ENCODE measurements at places on chromosomes 13 and 19.

DNA sequence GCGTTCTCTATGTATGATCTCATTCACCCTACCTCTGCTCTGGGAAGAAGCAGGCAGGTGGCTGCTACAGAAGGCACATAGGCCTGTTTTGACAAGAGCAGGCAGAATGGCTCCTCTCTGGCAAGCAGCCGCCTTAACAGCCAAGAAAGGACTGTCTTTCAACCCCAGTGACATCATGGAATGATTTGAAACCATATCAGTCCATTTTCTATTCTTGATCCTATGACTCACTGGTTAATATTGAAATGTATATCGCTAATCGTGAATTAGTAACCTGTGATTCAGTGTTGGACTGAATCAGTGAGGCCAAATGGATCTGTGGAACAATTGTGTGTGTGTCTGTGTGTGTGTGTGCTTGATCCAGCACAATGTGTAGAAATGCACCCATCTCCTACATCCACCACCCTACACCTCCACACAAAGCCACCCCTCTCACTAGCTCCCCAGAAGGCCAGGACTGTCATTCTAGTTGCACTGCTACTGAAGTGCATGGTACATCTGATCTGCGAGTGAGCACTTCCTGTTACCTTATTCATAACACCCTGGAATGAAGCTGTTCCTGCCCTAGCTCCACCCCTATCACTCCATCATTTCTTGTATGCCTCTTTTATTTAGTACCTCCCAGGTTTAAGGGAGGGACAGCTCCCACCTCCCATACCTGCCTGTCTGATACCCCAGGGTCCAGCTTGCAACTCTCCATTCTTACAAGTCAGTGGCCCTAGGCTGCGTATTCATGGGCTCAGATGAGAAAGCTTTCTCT is 460.0 kb downstream of the FOXO1 start:
- DNase-seq, result no peak

DNA sequence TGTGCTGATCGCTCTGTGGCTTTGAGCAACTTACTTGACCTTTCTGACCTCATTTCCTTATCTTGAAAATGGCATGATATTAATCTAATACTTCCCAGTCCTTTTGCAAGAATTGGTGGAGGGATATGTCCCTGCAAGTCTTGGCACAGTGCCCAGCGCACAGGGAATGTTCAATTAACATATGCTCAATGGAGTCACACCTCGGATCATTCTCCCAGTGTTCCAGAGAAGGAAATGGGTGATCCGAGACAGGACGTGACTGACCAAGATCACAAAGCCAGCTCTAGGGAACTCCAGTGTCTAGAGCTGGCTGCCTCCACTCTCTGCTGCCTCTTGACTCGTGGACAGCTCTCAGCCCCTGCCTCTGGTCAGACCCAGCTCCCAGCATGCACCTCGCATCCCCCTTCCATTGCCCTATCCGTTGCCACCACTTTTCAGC is 3.6 kb downstream of the CDC42EP5 start:
- no peak for DNase-seq

- no peak for DNase-seq
Observed at GRCh38 chr13:28597641-28598040, 61.3 kb upstream of the POMP start.

GRCh38 chr19:49359851-49360820 is 2.1 kb downstream of the TEAD2 start:
- no peak for DNase-seq

DNA sequence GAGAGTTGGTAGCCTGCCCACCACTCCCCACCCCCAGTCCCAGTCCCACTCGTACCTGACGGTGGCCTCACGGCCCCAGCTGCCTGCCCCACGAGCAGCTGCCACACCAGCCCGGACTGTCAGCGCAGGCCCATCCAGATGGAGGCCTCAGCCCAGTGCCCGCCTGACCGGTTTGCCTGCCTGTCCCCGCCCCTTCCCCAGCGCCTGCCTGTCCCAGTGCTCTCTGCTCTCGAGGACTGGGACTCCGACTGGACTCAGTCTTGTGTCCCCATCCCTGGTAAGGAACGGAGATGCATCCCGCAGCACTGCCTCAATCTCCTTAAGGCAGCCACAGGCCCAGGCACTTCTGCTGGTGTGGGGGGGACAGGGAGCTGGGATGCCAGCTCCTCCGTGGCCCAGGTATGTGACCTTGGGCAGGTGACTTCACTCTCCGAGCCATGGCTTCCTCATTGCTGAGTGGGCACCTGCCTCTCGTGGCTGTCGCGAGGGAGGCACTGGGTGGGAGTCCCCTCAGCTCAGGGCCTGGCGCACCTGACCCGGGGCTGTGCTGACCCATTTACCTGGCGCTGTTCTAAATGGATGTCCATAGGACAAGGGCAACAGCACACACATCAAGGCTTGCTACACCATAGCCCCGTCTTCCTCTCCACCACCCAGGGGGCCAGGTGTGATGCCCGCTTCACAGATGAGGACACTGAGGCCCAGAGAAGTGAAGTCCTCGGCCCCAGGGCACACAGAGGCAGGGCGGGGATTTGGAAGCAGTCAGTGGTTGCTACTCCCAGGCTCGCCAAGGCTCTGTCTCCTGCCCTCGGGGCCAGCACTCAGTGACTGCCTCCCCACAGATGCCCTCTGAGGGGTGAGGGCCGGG is at the start of gene NKPD1:
Gene NKPD1 (minus strand): TSS at position 113 of the 868 bp plus-strand sequence. CDS start 832 bp downstream, outside the sequence.
- no peak for DNase-seq

GRCh38 chr19:41175801-41176777 is 16.9 kb upstream of the CYP2S1 start:
- DNase-seq, result no peak

GRCh38 chr19:37593996-37594303 is 642 bp downstream of the ZNF571 start:
- no peak for DNase-seq

DNA sequence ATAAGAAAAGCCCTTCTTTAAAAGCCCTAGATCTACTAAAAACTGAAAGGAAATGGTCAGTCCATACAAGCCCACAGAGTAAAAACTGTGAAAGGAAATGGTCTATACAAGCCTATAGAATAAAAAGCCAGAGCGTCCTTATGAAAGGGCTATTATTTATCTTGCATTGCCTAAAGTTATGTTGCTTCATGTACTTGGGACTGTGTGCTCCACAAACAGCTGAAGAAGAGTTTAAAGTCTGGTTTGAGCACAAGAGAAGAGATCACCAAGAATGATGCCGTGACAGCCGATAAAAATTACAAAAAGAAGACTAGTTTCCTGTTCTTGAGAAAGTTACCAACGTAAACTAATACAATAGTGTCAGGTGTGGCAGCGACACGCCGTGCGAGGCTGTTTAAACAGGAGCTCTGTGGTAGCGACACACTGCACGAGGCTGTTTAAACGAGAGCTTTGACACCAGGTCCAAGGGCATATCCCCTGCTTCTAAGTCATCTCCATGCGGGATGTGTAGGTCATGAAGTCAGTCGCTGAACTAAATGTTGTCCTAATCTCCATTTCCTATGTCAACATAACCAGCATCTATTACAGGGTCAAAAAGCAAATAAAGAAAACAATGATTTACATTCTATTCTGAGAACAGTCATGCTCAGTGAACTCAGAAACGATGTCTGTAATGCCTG is 24.9 kb downstream of the PCID2 start:
- DNase-seq, result no peak

DNA sequence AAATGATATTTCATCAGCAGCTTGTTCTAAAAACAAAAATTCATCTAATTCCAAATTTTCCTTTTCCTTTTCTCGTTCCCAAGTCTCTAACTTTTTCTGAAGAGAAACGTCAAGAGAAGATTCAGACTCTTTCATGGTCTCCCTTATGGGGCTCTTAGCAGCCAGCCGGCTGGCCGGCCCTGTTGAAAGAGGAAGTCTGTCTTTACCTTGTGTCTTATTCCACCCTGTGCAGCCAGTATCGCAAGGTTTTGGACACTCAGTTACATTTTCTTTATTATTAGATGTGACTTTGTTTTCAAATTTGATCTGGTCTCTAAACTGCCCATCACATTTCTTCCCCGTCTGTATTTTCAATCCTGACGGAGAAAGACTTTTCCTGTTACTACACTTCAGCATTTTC is 142.3 kb downstream of the RNF17 start:
- DNase-seq, result no peak

GRCh38 chr19:51368366-51369282 is at the start of gene CLDND2:
TSS of gene CLDND2 (minus strand) at chr19:51369003. CDS start at chr19:51368577, 426 bp downstream.
- DNase-seq, result no peak

DNA sequence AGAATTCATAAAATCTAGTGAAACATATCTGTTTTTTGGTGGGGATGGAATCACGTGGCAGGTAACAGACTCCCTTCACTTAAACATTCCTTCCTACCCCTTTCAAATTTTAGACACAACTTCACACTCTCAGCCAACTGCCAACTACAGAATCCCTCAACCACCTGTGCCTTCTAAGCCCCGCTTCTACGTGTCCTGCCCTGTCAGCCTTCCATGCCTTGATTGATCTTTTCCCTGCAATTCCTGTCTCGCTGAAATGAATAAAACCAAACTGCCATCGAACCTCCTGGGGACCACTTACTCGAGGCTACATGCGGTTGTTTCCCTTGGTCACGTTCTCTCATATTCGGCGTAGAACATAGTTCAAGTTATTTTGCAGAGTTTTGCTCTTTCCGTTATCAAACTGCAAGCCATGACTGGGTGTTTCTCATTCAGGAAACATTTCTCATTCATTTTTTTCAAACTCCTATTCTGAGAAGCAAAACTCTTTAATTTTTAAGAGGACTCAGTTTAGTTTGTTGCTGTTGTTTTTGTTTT is 1.1 kb downstream of the ZNF625 start:
- no peak for DNase-seq

- DNase-seq, result no peak
Observed at GRCh38 chr13:31264151-31264550, 64.4 kb downstream of the B3GLCT start.

DNA sequence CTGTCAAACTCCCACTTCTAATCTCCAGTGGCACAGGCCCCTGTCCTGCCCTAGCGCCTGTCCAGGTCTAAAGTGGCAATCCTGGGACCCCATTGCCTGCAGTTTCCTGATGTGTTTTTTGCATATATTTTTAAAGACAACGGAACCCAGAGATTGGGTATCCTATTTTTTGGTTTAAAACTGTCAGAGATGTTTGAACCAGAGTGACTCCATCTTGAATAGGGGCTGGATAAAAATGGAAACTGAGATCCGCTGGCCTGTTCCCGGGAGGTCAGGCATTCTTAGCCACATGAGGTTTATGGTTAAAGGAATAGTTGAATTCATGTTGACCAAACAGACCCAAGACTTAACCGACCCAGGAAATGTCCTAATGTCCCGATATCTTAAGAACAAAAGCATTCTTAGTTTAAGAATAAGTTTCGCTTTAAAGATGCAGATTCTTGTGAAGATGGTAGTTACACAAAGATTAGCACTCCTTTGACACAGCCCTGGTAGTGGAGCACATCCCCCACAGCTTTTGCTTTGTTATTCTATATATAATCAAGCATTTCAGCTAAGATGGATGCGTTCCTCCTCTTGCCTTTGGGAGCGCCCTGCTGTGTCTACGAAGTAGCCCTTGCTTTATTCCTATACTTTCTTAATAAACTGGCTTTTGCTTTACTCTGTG is 332.1 kb downstream of the UQCRFS1 start:
- no peak for DNase-seq

DNA sequence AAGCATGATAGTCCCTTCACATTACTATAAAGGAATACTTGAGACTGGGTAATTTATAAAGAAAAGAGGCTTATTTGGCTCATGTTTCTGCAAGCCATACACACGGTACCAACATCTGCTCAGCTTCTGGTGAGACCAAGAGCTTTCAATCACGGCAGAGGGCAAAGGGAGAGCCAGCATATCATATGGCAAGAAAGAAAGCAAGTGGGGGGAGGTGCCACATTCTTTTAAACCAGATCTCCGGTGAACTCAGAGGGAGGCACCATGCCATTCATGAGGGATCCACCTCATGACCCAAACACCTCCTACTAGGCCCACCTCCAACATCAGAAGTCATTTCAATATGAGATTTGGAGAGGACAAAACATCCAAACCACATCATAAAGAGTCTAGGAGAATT is 20.3 kb downstream of the XPO4 start:
- DNase-seq, result no peak

GRCh38 chr13:110341445-110342244 is 34.6 kb downstream of the COL4A2 start:
- no peak for DNase-seq

GRCh38 chr19:15913384-15913783 is 15.5 kb upstream of the CYP4F2 start:
- no peak for DNase-seq

GRCh38 chr13:101343128-101343787 is 73.0 kb downstream of the NALCN start:
- DNase-seq, result no peak

- no peak for DNase-seq
Observed at GRCh38 chr19:53875602-53876325, 6.2 kb upstream of the PRKCG start.

GRCh38 chr13:80235967-80236302 is 105.0 kb downstream of the SPRY2 start:
- DNase-seq, result no peak

GRCh38 chr19:6374161-6374709 is 1.5 kb downstream of the PSPN start:
- no peak for DNase-seq

GRCh38 chr19:32240316-32240715 is 105.1 kb upstream of the ZNF507 start:
- DNase-seq, result no peak

DNA sequence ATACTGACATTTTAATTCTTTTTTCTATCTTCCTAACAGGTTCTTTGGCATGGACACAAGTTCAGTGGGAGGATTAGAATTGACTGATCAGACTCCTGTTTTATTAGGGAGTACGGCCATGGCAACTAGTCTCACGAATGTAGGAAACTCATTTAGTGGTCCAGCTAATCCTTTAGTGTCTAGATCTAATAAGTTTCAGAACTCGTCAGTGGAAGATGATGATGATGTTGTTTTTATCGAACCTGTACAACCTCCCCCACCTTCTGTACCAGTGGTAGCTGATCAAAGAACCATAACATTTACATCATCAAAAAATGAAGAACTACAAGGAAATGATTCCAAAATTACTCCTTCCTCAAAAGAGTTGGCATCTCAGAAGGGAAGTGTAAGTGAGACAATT is 34.5 kb downstream of the ZMYM2 start:
- no peak for DNase-seq

DNA sequence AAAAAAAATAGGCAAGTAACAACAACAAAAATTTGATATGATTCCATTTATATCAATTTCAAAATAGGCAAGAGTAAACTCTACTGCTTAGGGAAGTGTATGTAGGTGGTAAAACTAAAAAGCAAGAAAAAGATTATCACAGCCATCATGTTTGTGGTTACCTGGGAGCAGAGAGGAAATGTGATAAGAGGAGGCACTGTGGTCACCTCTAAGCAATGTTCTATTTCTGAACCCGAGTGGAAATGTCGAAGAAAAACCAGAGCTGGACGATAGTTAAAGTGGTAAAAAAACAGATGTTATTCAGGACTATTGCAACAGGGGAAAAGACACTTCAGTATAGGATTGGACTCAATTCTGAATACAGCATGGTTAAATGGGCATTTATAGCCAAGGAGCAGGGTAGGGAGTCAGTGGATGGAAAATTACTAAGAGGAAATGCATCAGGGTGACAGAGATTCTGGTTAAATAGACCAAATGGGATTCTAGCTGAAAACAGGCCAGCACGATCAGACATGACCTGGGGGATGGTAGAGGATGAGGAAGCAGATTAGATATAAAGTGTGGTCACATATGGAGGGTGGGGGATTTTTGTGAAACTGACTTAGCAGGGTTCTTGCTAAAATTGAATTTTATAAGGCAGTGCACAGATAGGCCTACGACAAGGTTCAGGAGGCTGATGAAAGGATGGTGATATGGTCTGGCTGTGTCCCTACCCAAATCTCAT is 6.0 kb upstream of the TEX30 start:
- no peak for DNase-seq

All from NCI-H2107 (cell line).